ENCODE measurements at places on chromosomes 12 and 14.

DNA sequence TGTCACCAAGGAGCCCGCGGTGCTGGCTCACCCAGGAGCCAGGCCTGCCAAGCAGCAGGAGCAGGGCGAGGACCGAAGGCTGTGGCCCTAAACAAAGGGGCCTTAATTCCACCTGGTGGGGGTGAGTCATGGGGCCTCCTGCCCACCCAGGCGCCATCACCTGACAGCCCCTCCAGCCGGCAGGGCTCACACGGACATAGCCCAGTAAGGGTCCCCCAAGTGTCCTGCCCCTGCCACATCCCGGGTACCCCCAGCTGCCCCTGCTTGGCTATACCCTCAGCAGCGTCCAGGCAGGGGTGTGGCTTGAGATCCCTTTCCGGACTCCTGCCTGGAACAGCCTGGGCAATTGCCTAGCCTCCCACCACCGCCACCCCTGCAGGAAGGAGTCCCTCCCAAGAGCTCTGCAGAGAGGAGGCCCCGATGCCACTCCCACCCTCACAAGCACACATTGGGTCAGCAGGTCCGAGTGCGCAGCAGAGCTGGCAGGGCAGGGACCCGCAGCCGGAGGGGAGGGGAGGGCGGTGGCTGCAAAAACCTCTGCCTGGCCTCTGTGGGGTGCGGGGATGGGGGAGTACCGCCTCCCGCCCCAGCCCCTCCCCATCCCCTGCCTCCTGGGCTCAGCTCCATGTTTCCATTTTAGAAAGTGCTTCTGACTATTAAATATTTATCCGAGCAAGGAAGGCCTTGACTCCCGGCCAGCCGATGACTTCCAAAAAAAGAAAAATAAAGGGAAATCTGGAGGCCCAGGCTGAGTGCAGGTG lies 4.6 kb downstream of the AHNAK2 start:
- no peak for DNase-seq

GRCh38 chr12:98437806-98438595 lies 77.4 kb upstream of the TMPO start:
- no peak for DNase-seq

- peak; percentile 69 for DNase-seq
Measured at GRCh38 chr14:23327947-23328744, 6.9 kb downstream of the PABPN1 start.

DNA sequence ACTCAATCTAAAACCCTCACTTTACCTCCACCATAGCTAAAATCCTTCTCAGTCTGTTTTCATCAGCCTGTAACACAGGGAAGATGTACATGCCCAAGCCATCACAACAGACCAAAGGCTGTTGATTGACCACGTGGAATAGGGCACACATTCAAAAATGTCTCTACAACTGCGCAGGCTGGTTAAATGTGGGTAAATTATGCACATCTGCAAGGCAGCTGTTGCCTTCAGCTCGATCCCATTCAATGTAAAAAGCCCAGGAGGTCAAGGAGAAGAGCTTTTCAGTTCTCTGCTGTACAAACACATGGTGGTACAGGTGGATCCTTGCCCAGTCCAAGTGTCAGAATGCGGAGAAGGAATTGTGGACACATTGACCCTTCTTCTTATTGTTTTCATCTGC lies 354.0 kb downstream of the FLRT2 start:
- DNase-seq = no peak

GRCh38 chr12:115632308-115632707 lies 645.2 kb downstream of the MED13L start:
- no peak for DNase-seq

DNA sequence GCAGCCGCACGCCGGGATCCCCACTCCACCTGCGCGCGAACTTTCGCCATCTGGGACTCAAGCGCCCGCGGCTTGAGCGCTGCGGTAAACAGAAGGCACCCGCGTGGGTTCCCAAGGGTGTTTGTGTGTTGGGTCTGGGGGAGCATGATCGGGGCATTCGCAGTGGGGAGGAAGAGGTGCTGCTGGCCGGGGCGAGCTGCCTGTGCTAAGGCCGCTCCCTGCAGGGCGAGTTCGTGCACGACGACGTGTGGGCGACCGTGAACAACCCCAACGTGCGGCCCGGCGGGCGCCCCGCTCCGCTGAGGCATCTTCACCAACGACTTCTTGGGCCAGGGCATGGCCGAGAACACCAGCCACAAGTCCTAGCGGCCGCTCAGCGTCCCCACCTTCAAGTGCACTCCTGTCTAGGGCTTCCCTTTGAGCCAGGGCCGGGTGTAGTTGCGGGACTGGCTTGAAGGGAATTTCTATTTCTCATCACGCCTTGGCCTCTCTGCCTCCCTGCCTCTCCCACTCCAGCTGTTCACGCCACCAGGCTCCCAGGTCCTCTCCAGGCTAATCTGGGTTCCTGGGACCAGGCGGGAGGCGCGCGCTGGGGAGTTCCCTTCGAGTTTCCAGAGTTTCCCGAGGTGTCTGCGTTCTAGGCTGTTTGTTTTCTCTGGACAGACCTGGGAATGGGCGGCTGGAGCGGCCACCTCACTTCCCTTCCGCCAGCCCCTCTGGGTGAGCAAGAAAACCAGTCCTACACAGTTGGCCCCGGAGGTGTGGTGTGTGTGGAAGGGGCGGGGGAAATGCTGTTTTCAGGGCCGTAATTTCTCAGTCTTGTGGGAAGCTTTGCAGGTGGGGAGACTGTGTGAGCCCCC lies 417.8 kb upstream of the TMTC1 start:
- DNase-seq = no peak

DNA sequence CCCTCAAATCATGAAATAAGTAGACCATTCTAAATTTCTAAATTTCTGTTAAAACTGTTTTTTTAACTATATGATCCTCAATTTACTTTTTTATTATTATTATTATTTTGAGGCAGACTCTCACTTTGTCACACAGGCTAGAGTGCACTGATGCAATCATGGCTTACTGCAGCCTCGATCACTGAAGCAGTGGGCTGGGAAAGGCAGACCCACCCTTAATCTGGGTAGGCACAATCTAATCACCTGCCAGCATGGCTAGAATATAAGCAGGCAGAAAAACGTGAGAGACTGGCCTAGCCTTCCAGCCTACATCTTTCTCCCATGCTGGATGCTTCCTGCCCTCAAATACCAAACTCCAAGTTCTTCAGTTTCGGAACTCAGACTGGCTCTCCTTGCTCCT lies 2.3 kb downstream of the ERO1A start:
- DNase-seq = no peak

- DNase-seq = peak; percentile 38
Measured at GRCh38 chr12:75641031-75641780, 129.8 kb upstream of the KRR1 start.

DNA sequence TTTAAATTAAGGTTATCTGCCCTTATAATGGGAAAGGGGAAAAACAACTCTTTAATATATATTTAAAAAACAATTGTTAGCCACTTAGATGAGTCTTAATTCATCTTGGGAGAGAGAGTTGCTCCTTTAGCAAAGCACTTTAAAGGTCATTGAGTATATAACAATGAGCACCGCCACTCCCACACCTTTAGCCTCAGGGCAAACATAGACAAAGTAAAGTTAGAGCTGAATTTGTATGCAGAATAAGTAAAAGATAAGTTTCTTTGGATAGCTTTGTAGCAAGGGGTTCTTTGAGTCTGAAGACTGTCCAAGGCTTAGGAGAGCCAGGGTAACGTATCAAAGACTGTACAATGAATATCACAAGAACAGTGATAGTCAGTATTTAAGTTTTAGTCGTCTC lies 728.8 kb upstream of the LMO3 start:
- no peak for DNase-seq

GRCh38 chr14:61512026-61512834 lies 183.1 kb upstream of the HIF1A start:
- DNase-seq = no peak

DNA sequence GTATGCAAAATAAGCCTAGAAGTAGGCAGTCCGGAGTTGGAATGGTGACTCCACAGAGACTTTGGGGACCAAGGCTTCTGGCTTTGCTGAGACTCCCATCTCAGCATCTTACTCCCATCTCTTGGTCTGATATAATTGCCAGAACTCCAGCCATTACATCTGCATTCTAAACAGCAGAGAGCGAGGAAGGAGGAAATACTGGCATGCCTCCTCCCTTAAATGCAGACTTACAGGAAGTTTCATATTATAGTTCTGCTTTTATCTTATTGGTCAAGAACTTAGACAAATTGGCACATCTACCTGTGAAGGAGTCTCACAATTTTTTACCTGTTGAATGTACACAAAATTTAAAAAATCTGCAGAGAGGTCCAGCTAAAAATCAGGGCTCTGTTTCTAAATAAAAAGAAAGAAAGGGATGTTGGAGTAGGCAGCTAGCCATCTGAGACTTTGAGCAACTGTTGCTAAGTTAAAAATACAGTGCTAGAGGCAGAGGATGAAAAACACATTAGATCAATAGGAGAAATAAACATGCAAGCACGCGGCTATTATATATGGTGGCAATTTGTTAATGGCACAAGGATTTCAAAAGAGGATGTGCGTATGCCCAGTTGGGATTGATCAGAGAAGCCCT lies 209.9 kb upstream of the HMGA2 start:
- DNase-seq = no peak

DNA sequence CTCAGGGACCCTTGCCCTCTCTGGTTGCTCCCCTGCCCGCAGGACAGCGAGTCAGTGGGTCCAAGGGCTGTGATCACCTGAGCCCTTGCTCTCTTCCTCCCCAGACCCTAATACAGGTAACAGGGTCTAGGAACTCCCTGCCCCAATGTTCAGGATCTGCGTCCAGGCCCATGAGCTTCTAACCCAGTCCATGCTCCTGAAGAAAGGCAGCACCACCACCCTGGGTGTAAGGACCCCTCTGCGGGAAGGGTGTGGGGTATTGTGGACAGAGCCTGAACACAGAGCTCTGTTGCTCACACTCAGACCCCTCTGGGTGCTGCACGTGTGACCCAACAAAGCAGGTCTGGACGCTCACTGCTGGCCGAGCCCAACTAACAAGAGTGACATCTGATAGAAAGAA lies 18.3 kb downstream of the GLRX5 start:
- DNase-seq = no peak

GRCh38 chr14:30158299-30158698 lies 230.7 kb upstream of the PRKD1 start:
- DNase-seq = no peak

DNA sequence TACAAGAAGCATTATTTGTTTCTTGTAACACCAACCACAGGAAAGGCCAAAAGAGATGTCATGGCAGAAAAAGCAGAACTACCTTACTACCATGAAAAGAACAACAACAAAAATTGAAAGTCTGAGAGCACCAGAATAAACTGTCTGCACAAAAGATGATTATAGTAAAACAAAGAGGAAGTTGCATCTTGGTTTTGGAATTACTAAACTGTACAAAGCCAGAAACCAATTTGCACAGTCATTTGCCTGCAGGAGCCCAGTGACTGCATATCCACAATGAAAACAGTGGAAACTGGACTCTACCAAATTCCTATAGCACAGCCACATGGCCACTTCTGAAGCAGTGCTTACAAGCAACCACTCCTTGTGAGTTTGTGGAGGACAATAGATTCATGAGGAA lies 276.2 kb downstream of the SSPN start:
- no peak for DNase-seq

GRCh38 chr12:47352067-47352466 lies 272.3 kb upstream of the AMIGO2 start:
- DNase-seq = no peak

- no peak for DNase-seq
Measured at GRCh38 chr12:113112043-113112899, 23.3 kb downstream of the RASAL1 start.

DNA sequence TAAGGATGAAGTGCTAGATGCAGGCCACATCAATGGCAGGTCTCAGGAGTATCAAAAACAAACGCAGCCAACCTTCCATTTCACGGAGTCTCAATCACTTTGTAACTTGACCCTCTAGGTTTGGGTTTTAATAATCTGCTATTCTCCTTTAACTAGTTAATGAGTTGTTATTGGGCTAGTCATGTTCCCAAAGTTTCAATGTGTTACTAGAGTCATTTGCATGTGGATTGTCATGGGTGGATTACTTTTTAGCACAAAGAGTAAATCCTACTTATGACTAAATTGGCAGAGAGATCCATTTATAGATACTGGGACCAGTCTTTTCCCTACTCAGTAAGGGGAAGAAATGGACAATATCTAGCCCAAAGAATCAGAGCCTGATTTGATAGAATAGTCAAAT lies 151.0 kb downstream of the BCAT1 start:
- DNase-seq = no peak

DNA sequence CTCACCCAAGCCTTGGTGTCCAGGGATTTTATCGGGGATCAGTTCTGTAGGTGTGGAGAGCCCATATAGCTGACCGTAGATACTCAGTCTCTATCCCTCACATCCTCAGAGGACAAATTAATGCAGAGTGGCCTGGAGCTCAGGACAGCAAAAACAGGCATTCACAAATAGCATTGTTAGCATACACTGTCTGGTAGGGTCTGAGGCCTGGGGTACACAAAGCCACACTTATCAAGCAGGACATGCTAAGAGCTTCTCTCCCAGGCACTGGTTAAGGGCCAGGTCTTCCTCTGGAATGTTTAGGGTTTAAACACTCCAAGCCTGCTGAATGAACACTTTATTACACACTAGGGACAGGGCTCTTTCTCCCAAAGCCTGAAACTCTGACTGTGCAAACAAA lies 253.2 kb downstream of the NEDD1 start:
- no peak for DNase-seq

GRCh38 chr12:12616512-12617310 lies 5.0 kb downstream of the CREBL2 start:
- no peak for DNase-seq

DNA sequence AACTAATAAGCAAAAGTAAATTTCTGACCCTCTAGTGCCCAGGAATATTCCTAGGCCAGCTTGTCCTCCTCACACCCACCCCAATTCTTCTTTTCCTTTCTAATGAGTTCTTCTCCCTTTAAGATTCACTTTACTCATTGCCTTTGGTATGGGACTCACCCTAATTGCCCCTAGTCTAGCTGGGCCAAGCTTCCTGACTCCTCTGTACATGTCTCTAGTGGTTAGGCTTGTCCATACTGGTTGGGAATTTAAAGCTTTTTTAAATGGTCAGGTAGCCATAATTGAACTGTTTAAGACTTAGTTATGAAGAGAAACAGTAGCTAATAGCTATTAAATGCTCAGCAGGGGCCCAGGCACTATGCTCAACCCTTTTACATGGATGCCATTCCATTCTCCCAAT lies 248.2 kb downstream of the C12orf42 start:
- DNase-seq = no peak

DNA sequence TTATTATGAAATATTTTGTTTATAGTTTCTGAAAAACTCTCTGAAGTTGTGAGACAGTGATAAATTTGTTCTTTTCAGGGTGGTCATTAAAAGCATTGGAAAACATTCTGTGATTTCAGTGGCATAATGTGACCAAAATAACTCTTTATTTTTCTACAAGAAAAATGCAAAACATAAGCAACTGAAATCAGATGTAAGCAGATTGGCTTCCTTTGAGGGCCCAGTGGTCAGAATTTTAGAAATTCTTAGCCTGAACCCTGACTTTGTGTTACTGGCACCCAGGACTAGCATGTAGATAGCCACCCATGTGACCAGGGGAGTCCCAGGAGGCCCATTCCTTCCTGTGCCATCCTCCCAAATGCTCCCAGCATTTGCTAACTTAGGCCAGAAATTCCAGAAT lies 145.6 kb upstream of the SLC38A2 start:
- DNase-seq = no peak

- no peak for DNase-seq
Measured at GRCh38 chr14:57578801-57579200, 85.1 kb upstream of the CCDC198 start.
